ENCODE measurements at places on chromosomes 1 and 21.

- no peak for DNase-seq
These were observed 6.9 kb upstream of the SYNC start for GRCh38 chr1:32709476-32709875.

DNA sequence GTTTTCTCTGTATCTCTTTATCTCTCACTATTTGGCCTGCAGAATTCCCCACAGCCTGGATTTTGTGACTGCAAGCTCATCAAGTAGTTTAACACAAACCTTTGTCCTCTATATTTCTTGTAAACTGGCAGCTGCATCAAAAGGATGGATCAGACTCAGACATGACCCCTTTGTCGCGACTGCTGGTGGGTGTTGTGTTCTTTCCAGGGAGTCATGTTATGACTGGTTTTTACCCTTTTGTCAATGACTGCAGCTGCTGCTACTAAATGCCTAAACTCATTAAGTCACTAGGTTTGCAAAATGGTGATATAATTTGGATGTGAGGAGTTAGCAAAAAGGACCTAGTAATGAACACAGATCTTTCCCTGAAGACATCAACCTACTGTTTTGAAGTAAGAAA is 10.2 kb upstream of the TOMM20 start:
- no peak for DNase-seq

DNA sequence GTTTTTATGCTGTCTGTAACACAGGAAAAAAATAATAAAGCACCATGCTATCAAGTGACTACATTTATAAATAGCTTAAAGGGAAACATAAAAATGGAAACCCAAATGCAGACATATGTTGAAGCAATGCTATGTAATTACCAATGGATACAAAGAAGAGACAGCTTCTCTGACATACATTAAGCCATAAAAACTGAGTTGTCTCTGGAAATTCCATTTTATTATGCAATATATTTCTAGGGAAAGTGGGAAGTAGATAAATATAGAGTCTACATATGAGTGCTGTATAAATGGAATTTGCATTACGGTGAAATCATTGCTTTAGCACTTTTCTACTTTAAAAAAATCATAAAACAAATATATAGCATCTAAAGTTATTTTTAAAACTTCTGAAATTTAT is 135.2 kb upstream of the COL11A1 start:
- no peak for DNase-seq

DNA sequence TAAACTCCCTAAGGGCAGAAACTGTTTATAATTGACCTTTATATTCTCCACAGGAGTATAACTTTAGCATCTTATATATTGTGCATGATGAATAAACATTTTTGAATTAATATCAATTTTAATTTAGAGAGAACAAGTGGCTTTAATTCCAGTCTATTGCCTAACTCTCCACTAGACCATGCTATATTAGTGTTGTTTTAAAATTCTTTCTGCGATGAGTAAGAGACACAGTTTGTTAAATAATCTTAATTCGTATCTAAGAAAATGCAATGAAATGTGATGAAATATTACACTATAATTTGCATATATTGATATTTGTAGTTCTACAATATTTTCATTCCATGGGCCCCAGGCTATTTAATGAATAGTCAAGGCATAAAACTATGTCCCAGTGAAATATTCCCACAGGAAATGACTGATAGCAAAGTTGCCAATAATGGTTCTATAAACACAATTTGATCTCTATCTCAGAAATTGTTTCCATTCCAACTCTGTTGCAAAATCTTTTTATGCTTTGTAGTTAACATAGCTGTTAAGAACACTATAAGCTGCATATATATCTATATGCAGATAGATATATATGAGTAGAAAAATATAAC is 2.9 kb upstream of the SYDE2 start:
- DNase-seq, result no peak

DNA sequence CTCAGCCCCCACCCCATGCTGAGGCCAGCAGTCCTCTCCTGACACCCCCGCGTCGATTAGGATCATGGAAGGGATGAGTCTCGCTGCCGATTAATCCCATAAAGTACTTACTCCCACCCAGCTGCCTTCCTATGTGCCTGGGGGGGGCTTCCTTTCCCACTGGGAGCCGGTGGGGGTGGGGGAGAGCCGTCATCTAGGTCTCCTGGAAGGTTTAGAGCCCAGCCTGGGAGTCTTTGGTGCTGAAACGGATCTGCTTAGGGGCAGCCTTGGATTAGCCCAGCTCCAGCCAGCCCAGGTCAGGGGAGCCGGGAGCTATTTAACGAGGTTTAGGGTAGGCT is 9.8 kb downstream of the SAMD11 start:
- DNase-seq, result peak; percentile 76

- no peak for DNase-seq
These were observed 180.1 kb downstream of the C1orf94 start for GRCh38 chr1:34356853-34357252.

DNA sequence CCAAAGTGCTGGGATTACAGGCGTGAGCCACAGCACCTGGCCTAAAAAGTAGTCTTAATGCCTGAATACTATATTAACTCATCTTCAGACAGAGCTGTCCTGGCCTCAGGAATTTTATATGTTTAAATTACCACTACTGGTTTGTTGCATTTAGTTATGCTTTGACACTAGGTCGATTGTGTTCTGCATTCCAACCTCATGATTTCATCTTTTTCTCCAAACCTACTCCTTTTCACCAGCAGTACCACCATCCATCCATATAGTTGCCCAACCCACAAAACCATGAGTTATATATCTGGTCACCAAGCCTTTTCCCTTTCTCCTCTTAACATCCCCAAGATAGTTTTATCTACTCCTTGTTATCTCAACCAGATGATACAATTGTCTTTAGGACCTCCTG is 22.6 kb downstream of the FMO5 start:
- DNase-seq, result no peak

GRCh38 chr1:65412256-65412983 is 8.0 kb upstream of the LEPR start:
- DNase-seq, result no peak

DNA sequence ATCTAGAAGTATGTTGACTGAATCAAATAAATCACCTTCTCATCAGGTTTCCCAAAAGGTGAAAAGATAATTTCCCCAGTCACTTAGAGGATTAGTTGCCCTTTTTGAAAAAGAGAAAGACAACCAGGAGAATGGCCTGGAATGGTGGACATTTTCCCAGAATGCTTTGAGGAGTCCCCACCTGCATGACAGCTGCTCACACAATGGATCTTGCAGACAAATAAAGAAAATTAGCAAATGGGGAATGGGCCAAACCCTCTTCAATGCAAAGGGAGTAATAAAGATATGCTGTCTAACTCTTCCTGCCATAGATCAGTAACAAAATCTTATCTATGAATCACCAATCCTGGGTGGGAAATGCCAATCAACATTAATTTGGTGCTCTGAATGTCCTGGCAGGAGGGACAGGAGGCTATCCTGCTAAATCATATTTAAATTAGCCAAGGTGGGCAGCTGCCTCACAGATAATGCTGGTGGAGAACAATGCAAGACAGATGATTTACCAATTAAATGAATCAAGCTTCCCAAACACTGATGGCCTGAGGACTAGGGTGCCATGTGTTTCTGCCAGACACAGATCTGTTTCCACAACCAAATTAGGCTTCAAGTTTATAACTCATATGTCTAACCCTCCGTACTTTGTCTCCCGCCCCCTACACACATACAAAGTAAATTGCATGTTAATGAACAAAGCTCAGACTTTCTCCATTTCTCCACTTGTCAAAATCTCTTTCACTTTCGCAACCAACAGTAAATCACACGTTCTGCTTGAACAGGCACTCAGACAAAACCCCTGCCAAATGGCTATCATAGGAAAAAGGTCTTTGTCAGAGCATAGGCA is 488.0 kb upstream of the PLXNA2 start:
- DNase-seq, result peak; percentile 86

- DNase-seq, result peak; percentile 95
These were observed 20.4 kb upstream of the SUMO3 start for GRCh38 chr21:44838039-44838895.

GRCh38 chr1:30785181-30785580 is 27.6 kb upstream of the LAPTM5 start:
- no peak for DNase-seq

DNA sequence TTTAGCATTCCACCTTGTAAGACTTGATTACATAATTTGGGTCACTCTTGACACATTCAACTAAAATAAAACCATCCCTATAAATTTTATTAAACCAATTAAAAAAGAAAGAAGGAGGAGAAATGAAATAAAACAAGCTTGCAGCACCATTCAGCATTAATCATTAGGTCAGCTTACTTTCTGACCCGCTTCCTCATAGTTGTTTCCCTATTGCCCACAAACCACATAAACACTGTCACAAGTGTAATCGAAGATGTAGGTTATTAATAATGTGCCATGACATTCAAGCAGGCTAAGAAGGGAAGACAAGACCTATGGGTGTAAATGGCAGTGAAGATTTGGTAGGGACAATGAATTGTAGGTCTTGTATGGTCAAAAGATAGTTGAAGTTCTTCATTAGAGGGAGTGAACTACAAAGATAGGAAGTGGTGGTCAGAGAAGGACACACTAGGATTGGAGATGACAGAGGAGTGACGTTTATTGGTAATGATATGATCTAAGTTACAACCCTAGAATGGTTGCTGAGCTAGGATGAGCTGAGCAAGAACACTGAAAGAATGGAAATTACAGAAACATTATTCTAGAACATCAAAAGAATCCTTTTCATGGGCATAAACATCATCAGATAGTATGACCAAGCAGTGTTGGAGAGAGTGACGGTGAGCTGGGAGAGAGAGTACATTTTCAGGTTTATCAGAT is 231.5 kb downstream of the KCNT2 start:
- DNase-seq, result no peak

DNA sequence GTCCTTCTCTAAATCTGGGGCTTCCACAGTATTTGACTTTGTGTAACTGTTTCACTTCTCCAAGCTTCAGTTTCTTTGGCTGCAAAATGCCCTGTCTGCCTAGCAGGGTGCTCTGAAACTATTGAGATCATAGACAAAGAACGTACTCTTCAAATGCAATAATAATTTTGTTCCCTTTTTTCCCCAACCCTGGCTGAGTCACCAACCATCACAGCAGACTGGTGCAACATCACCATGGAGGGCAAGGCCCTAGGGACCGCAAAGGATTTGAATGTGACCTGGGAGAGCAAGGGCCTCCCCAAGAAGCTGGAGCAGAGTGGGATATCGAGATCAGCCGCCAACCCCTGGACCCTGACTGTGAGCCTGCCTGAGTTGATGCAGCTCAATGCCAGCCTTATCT is 115.0 kb downstream of the FCRL5 start:
- DNase-seq, result no peak

- peak; percentile 58 for DNase-seq
These were observed 48.4 kb upstream of the NR5A2 start for GRCh38 chr1:199979071-199979470.

- no peak for DNase-seq
These were observed 11.3 kb upstream of the KLF18 start for GRCh38 chr1:44152692-44153091.

DNA sequence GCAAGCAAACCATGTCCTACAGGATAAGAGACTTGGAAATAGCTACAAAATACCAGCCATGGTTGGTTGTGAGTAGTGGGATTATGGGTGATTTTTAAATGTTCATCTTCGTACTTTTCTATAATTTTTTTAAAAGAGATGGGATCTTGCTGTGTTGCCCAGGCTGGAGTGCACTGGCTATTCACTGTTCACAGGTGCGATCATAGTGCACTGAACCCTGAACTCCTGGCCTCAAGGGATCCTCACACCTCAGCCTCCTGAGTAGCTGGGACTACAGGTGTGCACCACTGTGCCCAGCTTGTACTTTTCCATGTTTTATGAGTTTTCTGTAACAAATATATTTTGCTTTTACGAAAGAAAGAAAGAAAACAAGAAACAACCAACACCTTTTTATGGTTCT is 224.2 kb downstream of the FOXD2 start:
- no peak for DNase-seq

- peak; percentile 75 for DNase-seq
These were observed 195.5 kb upstream of the NFIA start for GRCh38 chr1:60886793-60887331.

DNA sequence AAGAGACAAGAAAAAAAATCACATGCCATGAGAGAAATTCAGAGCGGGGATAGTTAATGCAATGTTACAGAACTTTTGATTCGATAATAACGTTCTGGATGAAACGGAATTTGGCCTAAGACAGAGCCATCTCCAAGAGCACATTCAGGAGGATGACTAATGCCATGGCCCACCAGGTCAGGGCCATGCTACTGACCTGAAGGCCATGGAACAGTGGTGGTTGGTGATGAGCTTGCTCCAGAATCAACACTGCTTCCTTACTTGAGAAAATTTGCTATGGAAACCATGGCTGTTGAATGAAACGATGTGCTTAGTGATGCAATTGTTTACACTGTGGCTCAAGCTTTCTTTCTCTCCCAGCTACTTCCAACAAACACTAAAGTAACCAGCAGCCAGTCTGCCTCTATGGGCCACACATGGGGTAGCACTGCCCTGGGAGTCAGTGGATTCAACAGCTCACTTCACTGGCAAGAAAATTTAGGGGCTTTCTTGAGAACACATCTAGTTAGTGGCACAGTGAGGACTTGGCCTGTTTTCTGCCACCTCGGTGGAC is 299.1 kb downstream of the PCP4 start:
- no peak for DNase-seq

DNA sequence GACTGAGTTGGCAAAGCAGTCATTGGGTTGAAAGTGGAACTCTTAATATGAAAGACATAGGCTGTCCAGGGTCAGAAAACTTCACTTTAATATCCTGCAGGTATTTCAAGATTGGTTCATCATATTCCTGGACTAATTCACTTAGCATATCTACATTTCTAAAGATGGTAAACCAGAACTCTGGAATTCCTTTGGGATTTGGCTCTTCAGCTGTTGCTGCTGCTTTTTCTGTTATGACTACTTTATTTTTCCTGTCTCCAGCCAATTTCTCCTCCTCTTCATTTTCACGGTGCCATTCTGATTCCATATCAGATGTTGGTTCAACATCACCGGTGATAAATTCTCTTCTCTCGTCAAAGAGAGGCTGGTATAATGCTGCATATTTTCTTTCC is 37.4 kb downstream of the CD58 start:
- no peak for DNase-seq

DNA sequence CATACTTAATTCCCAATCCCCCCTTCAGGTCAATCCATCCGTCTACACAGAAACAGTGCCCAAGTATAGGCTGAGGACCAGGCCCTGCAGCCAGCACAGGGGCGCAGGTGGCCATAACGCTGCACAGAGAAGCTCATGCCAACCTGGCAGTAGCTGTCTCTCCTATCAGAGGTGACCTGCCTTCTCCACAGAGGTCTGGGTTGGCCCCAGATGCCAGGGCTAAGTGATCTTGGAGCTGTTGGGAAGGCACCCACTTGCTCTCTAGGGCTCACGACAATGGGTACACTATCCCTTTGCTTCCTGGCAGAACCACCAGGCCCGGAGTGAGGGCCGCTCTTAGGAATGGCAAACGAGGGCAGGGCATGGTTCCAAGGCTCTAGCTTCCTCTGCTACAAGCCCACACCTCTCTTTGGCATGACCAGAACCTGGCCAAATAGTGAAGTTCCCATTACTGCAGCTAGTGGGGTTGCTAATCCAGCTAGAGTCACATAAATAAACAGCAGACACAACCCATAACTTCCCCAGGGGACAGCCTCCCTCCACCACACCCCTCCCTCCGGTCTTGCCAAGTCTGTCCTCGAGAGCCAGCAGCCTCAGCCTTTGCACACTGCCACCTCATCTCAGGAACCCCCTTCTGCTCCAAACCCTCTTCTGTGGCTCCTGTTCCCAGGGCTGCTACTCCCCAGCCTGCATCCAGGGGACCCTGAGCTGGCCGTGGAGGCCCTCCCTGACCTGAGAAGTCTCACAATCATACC is 113.0 kb downstream of the GLIS1 start:
- DNase-seq, result no peak

- DNase-seq, result no peak
These were observed 5.2 kb upstream of the TTC4 start for GRCh38 chr1:54710434-54710833.

- DNase-seq, result peak; percentile 36
These were observed 13.4 kb downstream of the CATSPER4 start for GRCh38 chr1:26203642-26204318.
